ENCODE measurements at places on chromosomes 13 and 19.
A peak's percentile ranks its signal among the peaks of the same experiment; 100 is the strongest.

DNA sequence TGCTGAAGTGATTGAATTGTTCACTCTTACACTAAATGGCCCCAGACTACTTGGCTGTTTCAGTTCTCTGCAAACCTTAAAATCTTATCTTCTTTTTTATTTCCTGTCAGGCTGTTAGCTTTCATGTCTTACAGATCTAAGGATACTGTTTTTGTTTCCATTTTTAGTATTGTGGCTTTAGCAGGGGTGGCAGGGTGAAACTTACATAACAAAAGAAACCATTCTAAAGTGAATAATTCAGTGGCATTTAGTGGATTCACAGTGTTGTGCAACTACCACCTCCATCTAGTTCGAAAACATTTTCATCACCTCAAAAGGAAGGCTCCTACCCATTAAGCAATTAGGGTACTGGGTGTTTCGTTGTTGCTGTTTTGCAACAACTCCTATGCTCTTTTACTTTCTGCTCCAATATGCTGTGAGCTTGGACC, 19.8 kb downstream of the TMEM272 start:
- no peaks in the 10 kb centered on the region for H3K36me3 ChIP-seq
- peaks cover 27% of the 10 kb centered on the region for H3K4me1 ChIP-seq
- H3K4me3 ChIP-seq = no peak overlapping the region
- H3K27me3 ChIP-seq = no peaks in the 10 kb centered on the region
- H3K27ac ChIP-seq = no peak overlapping the region
- no peak for DNase-seq

GRCh38 chr19:1115646-1116420, 12.0 kb downstream of the GPX4 start:
- H3K27me3 ChIP-seq = no peaks in the 10 kb centered on the region
- no peak for DNase-seq
- no peak overlapping the region for H3K4me3 ChIP-seq
- peaks cover 24% of the 10 kb centered on the region for H3K4me1 ChIP-seq
- no peak overlapping the region for H3K27ac ChIP-seq

DNA sequence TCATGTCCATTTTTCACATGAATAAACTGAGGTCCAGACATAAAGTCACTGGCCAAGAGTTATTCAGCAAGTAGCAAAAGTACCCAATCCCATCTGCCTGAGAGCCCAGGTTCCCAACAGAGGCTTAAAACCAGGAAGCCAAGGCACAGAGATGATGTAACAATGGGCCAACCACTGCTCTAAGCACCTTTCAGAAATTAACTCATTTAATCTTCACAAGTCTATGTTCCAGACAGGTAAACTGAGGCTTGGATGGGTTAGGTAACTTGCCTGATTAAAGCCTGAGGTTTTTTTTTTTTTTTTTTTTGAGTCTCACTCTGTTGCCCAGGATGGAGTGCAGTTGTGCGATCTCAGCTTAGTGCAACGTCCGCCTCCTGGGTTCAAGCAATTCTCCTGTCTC, 4.0 kb upstream of the DYRK1B start:
- H3K4me3 ChIP-seq = no peak overlapping the region
- no peak for DNase-seq
- no peak overlapping the region for H3K27ac ChIP-seq
- no peaks in the 10 kb centered on the region for H3K36me3 ChIP-seq
- H3K27me3 ChIP-seq = no peaks in the 10 kb centered on the region

DNA sequence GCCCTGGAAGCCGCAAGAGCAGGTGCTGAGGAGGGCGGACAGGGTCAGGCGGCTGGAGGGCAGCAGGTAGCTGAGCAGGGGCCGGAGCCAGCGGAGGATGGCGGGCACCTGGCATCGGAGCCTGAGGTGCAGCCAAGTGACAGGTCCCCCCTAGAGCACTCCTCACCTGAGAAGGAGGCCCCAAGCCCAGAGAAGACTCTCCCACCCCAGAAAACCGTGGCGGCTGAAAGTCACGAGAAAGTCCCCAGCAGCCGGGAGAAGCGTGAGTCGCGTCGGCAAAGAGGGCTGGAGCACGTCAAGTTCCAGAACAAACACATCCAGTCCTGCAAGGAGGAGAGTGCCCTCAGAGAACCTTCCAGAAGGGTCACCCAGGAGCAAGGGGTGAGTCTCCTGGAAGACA, 20.5 kb upstream of the USE1 start:
- peaks cover 5% of the 10 kb centered on the region for H3K36me3 ChIP-seq
- H3K27me3 ChIP-seq = no peaks in the 10 kb centered on the region
- no peak overlapping the region for H3K4me3 ChIP-seq
- no peak for DNase-seq

GRCh38 chr19:55433292-55433691, 9.8 kb downstream of the SHISA7 start:
- no peak overlapping the region for H3K4me3 ChIP-seq
- no peak for DNase-seq
- no peaks in the 10 kb centered on the region for H3K36me3 ChIP-seq

DNA sequence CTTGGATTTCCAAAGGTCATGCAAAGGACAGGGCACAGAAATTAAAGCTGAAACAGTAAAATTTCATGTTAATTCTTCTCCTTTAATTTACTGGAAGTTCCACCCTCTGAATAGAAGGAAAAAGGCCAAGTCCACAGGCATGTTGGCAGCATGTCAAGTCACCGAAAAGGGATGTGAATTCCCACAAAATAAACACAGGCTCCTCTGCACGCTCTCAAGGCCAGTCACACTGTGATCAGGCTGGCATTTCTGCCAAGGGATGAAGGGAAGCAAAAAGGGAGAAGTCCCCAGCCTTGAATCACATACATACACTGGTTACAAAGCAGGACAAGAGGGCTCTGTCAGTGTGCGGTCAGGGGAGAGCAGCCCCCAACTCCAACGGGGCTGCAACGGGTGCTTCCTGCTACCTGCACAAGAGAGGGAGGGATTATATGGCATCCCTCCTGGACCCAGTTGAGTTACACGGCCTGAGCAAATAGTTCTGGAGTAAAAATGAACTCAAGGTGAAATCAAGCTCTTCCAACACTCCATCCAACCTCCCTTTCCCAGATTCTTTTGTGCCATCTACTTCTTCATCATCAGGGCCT, 6.9 kb downstream of the DCLK1 start:
- H3K27me3 ChIP-seq = no peaks in the 10 kb centered on the region
- no peaks in the 10 kb centered on the region for H3K36me3 ChIP-seq
- H3K4me3 ChIP-seq = no peak overlapping the region

GRCh38 chr19:45100201-45100600, 7.2 kb downstream of the PPP1R37 start:
- H3K36me3 ChIP-seq = no peaks in the 10 kb centered on the region
- H3K4me1 ChIP-seq = peaks cover 97% of the 10 kb centered on the region
- peak overlapping the region; percentile 88 for H3K27ac ChIP-seq

DNA sequence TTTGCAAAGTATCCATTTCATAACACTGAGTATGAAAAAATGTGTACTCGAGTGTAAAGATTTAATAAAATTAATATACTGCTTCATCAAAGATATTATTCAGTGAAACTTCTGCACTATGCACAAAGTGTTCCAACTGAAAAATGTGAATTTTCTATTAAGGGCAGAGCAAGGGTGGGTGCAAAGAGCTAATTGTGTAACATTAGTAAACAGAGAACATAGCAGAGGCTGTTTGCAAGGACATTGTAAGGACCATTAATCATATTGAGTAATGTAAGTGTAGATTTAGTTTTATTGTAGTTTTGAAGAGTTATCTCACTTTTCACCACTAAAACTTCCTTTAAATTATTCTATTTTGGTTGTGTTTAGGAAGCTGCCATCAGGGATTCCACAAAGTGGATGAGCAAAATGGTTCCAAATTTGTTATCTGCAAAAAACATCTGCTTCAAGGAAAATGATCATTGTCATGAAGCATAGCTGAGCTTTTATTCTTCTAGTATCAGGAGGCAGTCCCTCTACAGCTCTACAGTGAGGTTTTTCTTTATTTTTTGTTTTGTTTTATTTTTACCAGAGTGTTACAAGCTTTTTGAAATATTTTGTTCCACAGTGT, 1375.4 kb downstream of the SLITRK1 start:
- H3K4me3 ChIP-seq = no peak overlapping the region
- H3K36me3 ChIP-seq = no peaks in the 10 kb centered on the region
- no peak overlapping the region for H3K27ac ChIP-seq
- DNase-seq = no peak
- no peaks in the 10 kb centered on the region for H3K4me1 ChIP-seq

DNA sequence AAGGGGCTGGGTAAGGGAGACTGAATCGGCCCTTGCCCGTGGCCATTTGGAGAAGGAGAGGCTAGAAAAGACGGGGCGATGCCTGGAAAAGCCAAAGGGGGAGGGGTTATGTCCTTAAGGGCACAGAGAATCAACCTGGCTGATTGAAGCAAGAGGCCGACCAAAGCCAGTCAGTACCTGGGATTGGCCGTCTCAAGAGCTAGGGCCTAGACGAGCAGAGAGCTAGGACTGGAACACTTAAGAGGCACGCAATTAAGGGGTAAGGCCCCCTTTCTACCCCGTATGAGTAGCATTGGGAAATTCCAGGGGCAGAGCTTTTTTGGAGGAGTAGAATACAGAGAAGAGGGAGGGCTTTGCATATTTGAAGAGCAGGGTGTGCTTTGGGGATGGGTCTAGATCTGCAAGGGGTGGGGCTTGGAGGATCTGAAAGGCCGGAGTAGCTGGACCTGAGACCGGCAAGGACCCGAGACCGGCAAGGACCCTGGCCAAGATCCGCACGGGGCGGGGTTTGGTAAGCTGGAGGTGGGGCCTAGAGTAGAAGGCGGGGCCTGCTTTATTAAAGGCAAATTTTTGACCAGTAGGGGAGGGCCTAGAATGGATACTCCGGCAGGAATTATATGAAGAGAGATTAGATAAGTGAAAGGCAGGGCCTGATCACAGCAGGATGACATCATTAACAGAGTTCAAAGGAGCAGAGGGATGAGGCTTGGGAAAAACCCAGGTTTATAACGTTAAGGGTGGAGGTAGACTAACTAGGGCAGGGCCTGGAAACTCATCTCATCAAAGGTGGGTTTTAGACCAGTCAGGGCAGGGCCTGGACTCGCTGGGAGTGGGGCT, 10.7 kb upstream of the CACNG6 start:
- H3K4me3 ChIP-seq = no peak overlapping the region
- peaks cover 26% of the 10 kb centered on the region for H3K4me1 ChIP-seq
- no peaks in the 10 kb centered on the region for H3K36me3 ChIP-seq
- no peak for DNase-seq
- H3K27me3 ChIP-seq = peaks cover 4% of the 10 kb centered on the region

GRCh38 chr13:52786766-52787165, 47.1 kb upstream of the CNMD start:
- no peaks in the 10 kb centered on the region for H3K27me3 ChIP-seq
- H3K4me1 ChIP-seq = no peaks in the 10 kb centered on the region
- no peak overlapping the region for H3K4me3 ChIP-seq
- H3K27ac ChIP-seq = no peak overlapping the region
- no peaks in the 10 kb centered on the region for H3K36me3 ChIP-seq

DNA sequence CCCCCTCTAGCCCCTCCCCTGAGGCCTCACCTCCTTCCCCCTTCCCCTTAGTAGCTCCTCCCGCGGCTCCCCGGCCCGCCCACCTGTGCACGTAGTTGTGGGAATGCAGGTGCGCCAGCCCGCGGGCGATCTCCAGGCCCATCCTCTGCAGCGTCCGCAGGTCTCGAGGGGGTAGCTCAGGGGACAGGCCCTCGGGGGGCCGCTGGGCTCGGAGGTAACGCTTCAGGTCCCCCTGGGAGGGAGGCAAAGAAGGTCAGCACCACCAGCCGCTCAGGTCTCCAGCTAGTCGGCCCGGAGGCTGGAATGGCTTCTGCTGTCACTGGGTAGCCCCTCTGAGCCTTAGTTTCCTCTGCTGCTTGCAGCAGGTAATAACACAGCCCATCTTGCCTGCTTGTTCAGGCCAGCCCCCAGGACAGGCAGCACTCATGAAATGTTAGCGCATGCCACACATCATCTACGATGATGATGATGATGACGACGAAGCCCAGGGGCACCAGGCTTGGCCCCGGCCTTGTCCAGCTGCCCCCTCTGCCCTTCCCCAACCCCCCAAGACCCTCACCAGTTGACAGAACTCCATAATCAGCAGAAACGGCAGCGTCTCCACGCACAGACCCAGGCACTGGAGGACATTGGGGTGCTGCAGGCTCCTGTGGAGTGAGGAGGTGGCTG, 9.2 kb downstream of the LMTK3 start:
- H3K4me3 ChIP-seq = no peak overlapping the region
- no peak overlapping the region for H3K27ac ChIP-seq
- peaks cover 5% of the 10 kb centered on the region for H3K4me1 ChIP-seq
- H3K36me3 ChIP-seq = no peaks in the 10 kb centered on the region

DNA sequence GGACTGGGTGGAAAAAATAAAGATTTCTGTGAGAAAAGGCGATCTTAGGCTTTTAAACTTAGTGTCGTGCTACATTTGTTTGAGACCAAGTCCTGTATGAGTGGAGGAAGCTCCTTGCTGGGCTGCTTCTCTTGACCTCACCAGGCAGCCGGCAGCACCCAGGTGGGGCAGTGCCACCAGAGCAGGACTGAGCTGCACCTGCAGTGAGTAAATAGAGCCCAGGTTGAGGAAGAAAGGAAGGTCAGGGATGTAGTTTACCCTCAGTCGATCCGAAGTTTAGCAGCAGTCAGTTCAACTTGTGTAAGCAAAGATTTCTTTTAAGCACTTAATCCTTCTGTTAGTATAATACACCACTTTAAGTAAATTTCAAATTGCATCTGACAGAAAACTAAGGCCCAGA, 13.6 kb downstream of the HNRNPM start:
- no peak for DNase-seq
- H3K27me3 ChIP-seq = no peaks in the 10 kb centered on the region
- H3K4me1 ChIP-seq = peaks cover 82% of the 10 kb centered on the region
- no peaks in the 10 kb centered on the region for H3K36me3 ChIP-seq
- no peak overlapping the region for H3K4me3 ChIP-seq

GRCh38 chr19:35040826-35041547, 534 bp upstream of the HPN start:
- peak overlapping the region; percentile 15 for H3K4me3 ChIP-seq
- DNase-seq = no peak
- peaks cover 32% of the 10 kb centered on the region for H3K4me1 ChIP-seq
- peak overlapping the region; percentile 68 for H3K27ac ChIP-seq
- H3K36me3 ChIP-seq = no peaks in the 10 kb centered on the region

DNA sequence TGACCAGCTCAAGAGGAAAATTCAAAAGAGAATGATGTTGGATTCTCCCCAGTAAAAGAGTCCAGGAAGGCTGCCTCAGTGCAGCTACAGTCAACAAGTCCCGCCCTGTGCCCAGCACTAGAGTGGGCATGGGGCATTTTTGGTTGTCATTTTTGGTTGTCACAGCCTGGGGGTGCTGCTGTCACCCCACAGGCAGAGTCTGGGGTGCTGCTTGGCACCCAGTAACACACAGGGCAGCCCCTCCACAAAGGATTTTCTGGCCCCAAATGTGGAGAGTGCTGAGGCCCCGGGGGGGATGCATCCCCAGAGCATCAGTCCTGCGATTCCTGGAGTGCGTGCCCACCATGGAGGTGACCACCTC, 28.2 kb upstream of the TMEM255B start:
- no peak for DNase-seq
- H3K4me3 ChIP-seq = no peak overlapping the region
- no peaks in the 10 kb centered on the region for H3K27me3 ChIP-seq
- no peaks in the 10 kb centered on the region for H3K36me3 ChIP-seq
- H3K27ac ChIP-seq = no peak overlapping the region
- H3K4me1 ChIP-seq = peaks cover 8% of the 10 kb centered on the region

DNA sequence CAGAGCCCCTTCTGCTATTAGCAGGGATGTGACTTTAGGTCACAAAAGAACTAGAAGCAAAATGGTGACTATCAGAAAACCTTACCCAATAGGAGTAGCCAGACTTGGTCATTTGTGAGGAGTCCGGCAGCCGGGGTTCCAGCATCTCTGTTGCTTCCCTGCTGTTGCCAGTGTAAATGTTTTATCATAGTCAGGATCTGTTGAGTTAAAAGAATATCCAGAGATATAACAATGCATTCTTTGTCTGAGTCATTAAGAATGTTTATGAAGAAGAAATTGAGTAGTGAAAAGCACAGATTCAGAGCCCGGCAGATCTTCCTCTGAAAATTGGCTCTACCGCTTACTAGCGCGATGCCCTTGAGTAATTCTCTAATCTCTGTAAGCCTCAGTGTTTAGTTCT, 84.2 kb downstream of the COL4A2 start:
- H3K27me3 ChIP-seq = no peaks in the 10 kb centered on the region
- peaks cover 58% of the 10 kb centered on the region for H3K4me1 ChIP-seq
- DNase-seq = no peak
- H3K27ac ChIP-seq = peak overlapping the region; percentile 87
